ENCODE measurements at places on chromosomes 2 and 18. TPM values are rescaled to one million over a fixed set of nuclear protein-coding genes. Genes with fewer than 3 reads are reported as not detected.

- DNase-seq, result no peak
Measured at GRCh38 chr2:74314107-74314506, 29.1 kb downstream of the SLC4A5 start.

DNA sequence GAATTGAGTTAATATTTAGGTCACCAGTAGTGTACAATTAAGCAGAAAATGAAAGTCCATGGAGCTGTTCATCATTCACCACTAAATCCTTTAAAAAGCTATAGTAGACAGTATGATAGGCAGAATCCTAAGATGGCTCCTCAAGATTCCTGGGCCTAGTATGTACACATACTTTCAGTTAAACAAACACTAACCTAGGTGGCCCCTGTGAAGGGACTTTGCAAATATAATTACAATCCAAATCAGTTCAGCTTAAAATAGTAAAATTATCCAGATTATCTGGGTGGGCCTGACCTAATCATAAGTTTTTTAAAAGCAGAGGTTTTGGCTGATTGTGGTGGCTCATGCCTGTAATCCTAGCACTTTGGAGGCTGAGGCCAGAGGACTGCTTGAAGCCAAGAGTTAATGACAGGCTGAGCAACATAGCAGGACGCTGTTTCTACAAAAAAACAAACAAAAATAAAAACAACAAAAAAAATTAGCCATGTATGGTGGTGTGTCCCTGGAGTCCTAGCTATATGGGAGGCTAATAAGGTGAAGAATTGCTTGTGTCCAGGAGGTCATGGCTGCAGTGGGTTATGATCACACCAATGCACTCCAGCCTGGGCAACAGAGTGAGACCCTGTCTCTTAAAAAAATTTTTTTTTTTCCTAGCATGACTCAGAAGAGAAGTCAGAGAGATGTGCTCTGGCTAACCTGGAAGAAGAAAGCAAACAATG is 13.9 kb downstream of the MEX3C start:
- DNase-seq, result no peak

DNA sequence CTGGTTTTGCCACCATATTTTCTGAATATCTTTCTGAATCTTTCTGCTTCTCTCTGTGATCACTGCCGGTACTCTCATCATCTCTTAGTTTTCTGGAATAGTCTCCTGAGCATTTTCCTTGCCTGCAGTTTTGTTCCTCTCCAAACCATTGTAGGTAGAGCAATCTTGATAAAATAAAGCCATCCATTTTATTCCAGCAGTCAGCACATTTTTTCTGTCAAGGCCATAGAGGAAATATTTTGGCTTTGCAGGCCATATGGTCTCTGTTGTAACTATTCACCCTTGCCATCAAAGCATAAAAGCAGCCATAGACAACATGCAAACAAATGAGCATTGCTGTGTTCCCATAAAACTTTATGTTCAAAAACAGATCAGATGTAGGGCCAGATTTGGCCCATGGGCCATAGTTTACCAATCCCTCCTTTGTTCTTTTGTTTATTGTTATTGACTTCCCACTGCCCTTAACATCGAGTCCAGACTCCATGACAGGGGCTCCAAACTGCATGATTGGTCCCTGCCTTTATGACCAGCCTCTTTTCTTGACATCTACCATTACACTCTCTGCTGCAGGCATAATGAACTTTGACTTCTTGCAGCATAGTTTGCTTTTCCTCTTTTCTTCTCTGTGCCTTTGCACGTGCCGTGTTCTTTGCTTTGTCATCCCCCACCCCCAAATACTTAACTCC is 29.8 kb downstream of the TMEM87B start:
- no peak for DNase-seq

- DNase-seq, result no peak
Measured at GRCh38 chr18:23365602-23366001, 87.5 kb upstream of the RIOK3 start.

GRCh38 chr2:133605766-133606137 is 37.5 kb upstream of the NCKAP5 start:
- DNase-seq, result no peak

DNA sequence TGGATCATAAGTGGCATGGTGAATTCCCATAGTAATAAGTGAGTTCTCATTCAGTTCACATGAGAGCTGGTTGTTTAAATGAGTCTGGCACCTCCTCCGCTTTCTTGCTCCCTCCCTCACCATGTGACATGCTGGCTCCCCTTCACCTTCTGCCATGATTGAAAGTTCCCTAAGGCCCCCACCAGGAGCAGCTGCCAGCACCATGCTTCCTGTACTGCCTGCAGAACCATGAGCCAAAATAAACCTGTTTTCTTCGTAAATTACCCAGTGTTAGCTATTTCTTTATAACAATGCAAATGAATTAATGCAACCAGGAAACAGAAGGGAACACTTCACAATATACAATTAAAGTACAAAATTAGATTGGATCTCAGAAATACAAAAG is 257.0 kb downstream of the MREG start:
- no peak for DNase-seq

DNA sequence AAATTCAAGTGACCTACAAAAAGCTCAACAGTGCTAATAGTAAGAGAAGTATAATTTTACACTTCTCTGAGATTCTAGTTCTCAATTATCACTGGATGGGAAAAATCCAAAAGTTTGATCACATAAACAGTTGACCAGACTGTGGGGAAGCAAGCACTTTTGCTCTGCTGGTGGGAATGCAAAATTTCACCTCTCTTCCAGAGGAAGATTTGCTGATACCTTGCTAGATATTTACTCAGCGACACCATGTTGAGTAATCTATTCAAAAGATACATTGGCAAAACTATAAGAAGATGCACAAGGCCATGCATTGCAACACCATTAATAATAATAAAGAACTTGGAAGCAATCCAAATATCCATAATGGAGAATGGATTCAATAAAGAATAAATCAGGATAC is 204.4 kb downstream of the MREG start:
- DNase-seq, result no peak

DNA sequence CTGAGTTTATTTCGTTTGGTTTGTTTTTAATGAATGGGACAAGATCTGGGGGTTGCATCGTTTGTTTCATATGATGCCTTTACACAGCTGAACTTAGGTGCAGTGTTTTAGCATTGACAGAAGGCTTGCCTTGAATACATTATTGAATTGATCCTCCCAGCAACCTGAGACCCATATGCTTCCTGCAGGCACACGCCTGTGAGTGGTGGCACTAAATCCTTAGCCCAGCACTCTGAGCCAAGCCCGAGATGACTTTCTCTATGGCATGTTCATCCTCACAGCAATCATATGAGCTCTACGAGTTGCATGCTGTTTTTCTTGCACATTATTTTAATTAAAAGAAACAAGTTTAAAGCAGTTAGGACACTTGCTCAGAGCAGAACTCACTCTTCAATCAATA is 47.8 kb upstream of the AGAP1 start:
- no peak for DNase-seq

DNA sequence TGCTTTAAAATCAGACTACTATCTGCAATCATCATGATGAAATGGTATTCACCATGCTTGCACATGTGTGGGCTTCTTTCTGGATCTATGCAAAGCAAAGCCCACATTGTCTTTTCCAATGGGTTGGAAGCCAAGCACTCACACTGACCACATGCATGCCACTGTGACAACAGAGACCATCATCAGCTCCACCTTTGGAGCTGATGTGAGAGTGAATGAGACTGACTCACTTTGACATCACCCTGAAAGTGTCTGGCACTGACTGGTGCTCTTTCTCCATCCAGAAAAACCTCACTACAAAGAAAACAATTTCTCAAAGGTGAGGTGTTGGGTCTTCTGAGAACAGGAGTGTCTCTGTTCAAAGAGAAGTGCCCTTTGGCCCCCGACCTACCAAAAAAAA is 4.7 kb downstream of the MYO5B start:
- no peak for DNase-seq

GRCh38 chr18:5841518-5841917 is 53.8 kb downstream of the TMEM200C start:
- peak; percentile 61 for DNase-seq

DNA sequence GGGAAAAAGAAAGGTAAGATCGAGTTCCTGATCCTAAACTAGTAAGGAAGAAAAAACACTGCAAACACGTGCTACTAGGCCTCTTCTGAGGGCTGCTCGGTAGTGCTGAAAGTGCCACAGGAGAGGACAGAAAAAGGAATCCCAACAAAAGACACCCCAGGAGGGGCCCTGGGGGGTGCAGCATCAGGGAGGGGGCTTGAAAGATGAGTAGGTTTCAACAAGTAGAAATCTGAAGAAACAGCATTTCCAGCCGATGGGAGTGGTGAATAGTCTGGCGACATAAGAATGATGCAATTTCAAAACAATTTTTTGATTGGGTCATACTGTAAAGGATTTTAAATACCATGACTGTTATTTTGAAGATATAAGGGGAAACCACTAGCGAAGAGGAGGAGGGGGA is 98.6 kb downstream of the NOL10 start:
- no peak for DNase-seq

GRCh38 chr2:121836611-121837010 is 81.2 kb downstream of the TSN start:
- no peak for DNase-seq

RND3 gene
- 222 TPM for total RNA-seq

ADCYAP1 gene
- 5.0 TPM for total RNA-seq
